ENCODE measurements at places on chromosomes 16 and 17.

DNA sequence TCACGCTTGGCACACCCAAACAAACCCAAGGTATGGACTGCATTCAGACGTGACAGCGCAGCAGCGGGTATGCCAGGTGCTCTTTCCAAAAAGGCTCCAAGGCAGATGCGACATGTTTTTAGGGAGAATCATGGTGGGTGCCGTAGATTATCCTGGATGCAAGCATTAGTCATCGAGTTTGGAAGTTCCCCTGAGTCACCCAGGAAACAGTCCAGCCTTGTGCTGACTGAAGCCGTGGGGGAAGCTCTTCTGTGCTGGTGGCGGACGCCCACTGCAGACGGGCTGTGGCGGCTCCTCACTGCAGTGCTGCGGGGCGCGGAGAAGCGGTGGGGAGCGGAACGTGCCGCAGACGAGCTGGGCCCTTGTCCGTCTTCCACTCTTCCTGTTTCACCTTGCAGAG is 13.9 kb downstream of the JPT2 start:
- DNase-seq = no peak

DNA sequence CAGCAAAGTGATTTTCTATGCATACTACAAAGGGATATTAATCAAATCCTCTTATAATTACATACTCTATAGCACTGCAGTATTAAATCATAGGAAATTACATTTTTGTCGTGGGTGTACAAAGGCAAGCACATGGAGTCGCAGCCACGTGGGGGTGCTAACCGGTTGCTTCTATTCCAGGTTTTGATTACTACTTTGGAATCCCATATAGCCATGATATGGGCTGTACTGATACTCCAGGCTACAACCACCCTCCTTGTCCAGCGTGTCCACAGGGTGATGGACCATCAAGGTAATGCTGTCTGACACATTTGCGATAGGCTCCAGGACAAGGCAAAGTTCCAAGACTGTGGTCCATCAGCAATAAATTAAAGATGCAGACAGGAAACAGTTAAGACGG is 60.1 kb downstream of the ARSG start:
- DNase-seq = no peak

DNA sequence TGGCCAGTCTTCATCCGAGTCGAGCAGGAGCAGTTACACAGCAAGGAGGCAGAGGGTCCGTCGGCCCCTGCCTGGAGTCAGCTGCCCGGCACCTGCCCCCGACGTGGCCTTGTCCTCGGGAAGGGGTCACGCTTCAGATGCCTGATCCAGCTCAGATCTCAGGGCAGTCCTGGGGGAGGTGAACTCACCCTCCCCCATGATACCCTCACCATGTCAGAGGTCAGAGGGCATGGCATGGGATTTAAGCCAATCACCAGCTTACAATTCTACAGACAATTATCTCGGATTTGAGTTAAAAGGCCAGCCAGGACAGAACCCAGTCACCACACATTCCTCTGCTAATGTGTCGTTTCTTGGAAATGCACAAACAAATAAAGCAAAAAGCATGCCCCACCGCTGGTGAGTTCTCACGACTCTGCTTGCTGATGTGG is 211.3 kb downstream of the FOXL1 start:
- DNase-seq = no peak

DNA sequence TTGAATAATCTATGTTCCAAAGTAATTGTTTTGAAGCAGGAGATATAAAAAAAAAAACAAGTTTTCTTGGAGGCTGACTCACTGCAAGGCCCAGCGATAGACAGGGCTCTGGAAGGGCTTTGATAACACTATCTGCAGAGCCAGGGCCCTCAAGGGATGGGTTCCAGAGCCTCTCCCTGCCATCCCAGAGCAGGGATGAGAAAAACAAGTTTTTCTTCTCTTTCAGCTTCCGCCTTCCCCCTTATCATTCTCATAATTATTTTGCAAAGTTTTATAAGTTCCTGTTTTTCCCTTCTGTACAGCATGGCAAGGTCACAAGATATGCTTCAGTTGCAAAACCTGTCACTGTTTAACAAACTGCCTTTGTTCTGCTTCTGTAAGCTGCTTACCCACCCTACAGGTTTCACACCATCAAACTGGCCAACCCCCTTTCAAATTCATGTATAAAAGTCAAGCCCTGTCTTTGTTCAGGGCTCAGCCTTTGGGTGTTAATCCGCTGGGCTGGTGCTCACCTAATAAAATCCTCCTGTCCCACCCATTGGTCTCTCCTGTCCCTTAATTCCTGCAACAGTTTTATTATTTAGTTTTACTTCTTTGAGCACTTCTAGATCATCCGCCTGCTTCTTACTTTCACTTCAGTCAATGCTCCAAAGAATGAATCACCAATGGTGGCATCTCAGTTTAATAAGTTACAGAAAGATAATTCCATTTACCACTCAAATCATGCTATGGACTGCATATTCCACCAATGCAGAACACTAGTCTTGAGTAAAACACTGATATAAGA is 5.6 kb upstream of the THUMPD1 start:
- DNase-seq = no peak

GRCh38 chr17:18261146-18261515 is 669 bp downstream of the MIEF2 start:
- peak; percentile 60 for DNase-seq

DNA sequence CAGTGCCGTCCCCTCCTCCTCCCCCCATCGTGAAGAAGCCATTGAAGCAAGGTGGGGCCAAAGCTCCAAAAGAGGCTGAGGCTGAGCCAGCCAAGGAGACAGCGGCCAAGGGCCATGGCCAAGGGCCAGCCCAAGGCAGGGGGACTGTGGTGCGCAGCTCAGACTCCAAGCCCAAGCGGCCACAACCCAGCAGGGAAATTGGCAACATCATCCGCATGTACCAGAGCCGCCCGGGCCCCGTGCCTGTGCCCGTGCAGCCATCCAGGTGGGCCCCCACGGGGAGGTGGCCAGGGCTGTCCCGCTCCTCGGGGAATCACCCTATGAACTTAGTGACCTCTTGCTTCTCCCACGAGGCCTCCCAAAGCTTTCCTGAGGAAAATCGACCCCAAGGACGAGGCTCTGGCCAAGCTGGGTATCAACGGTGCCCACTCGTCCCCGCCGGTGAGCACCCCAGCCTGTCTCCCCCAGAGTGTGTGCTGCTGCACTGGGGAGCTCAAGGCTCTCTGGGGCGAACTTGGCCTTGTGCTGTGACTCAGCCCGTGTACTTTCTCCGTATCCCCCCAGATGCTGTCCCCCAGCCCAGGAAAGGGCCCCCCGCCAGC is 16.6 kb upstream of the SMIM5 start:
- DNase-seq = no peak

GRCh38 chr16:65576631-65577030 is 454.8 kb upstream of the CDH11 start:
- DNase-seq = no peak

GRCh38 chr16:84547546-84548061 is 43.1 kb upstream of the MEAK7 start:
- no peak for DNase-seq

DNA sequence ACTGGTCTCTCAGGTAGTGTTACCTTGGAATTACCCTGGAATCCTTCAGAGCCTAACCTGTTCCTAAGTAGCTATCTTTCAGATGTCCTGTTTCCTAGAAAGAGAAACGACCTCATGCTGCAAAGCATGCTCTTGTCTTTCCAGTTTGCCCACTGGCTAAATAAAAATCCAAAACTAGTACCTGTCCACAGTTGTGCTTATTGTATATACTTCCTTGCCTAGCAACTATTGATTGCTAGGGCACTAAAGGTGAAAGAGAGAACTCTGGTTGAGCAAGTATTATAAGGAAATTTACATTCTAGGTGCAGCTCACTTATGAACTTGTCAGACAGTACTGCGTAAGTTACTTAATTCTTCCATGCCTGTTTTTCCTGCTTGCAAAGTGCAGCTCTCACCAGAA is 38.5 kb downstream of the LIG3 start:
- DNase-seq = no peak

GRCh38 chr16:84562174-84562815 is 55.6 kb downstream of the COTL1 start:
- no peak for DNase-seq

- DNase-seq = no peak
Observed at GRCh38 chr16:47886631-47887415, 269.0 kb downstream of the ABCC12 start.

GRCh38 chr16:11843861-11844260 is 7.5 kb downstream of the RSL1D1 start:
- no peak for DNase-seq

DNA sequence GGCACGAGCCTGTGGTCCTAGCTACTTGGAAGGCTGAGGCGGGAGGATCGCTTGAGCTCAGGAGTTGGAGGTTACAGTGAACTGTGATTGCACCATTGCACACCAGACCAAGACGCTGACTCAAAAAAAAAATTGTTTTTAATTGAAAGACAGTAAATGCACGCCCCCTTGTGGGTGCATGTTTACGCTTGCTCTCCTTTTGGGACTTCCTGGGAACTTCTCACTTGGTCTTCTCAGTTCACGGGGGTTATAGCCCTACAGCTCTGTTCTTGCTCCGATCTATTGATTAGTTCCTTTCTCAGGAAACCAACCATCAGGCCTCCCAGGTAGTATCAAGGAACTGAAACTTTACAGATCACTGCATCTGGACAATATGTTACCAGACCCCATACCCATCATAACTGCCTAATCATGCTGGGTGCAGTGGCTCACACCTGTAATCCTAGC is 14.2 kb upstream of the RIPOR1 start:
- peak; percentile 87 for DNase-seq

DNA sequence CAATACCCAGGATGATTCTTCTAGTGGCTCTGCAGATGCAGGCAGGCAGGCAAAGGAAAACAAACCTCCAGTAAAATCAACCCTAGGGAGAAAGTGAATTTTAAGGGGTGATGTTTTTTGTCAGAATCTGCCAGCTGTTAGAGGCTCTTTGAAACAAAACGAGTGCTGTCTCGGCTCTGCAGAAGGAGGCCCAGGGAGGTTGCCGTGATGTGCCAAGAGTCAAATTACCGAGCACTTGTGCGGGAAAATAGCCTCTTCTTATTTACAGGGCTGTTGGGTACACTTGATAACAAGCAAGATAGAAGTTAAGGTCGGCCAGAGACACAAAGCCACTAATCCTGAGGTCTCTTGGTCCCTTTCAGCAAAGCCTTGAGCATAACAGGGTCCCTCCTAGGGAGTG is 68.9 kb upstream of the EEF2KMT start:
- no peak for DNase-seq

GRCh38 chr16:25693631-25694030 is 1.9 kb downstream of the HS3ST4 start:
- DNase-seq = no peak

- DNase-seq = no peak
Observed at GRCh38 chr16:84461413-84462295, 42.8 kb downstream of the MEAK7 start.

GRCh38 chr17:299546-299945 is 53.1 kb downstream of the RPH3AL start:
- no peak for DNase-seq

DNA sequence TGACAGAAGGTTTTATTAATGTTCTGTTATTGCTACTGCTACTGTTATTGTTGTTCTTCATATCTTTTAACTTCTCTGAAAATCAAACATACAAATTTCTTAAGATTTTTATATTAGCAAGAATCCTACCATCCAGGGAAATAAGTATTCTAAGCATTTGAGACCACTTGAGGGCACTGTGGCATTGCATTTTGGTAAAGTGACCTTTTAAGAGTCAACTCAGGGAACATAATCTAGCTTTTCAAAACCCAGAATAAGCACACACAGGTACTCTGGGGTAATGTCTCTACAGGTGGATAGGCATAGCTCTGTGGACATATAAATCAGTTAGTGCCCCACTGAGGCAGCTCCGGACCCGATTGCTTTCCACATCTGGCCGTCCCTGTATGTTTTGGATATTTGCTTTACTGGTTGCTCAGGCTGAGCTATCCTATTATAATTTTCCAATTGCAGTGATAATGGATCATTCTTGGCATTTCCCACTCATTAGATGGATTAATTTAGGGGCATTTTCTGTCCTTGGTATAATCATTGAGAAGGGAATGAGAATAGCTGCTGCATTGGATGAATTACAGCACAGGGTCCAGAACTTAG is 1425.1 kb upstream of the CDH8 start:
- peak; percentile 21 for DNase-seq

DNA sequence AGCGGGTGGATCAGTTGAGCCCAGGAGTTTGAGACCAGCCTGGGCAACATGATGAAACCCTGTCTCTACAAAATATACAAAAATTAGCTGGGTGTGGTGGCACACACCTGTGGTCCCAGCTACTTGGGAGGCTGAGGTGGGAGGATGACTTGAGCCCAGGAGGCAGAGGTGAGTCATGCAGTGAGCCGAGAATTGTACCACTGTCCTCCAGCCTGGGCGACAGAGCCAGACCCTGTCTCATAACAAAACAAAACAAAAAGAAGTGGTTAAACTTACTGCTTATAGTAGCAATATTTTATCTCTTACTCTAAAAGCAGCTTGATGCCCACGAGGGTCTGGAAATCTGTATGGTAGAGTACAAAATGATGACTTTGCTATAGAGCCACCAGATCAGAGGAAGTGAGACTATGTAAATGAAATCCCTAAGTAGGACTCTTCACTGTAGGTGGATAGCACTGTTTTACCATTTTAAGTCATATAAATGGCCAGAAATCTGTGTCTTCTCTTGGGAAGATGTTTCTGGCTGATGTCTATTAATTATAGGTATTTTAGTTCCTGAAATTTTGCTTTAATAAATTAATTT is 60.4 kb upstream of the MRC2 start:
- no peak for DNase-seq

- no peak for DNase-seq
Observed at GRCh38 chr16:54431997-54432896, 145.7 kb upstream of the IRX3 start.

DNA sequence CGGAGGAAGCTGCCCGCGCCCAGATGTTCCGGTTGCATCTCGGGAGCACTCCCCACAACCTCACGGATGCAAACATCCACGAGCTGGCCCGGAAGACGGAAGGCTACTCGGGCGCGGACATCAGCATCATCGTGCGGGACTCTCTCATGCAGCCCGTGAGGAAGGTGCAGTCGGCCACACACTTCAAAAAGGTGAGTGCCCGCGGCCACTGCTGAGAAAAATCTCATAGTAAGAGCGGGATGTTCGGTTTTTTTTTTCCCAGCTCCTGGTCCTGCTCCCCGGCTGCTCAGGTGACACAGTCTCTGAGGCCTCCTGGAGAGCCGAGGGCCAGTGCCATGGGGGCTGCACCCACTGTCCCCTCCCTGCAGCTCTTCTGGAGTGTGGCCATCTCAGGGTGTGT is 9.3 kb downstream of the PDF start:
- DNase-seq = no peak

- DNase-seq = no peak
Observed at GRCh38 chr16:22317625-22318024, 20.4 kb downstream of the POLR3E start.

DNA sequence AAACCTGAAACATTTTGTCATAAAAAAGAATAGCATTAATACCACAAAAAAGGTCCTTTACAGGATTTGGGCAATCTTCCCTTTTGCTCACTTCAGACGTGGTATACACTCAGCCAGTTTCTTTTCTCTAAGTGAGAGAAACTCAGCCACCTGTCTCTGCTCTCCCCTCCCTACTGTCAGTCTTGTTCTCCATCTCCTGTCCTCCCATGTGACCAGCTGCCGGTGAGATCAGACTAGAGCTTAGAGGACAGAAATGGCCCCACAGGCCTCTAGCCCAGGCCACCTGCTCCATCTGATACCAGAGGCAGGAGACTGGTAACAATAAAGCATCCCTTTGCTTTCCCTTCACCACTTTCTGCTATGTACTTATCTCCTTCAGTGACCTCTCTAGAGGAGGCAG is 34.9 kb downstream of the CMC2 start:
- DNase-seq = no peak

All from amniotic stem cell (primary cell).